ENCODE measurements at places on chromosomes 2 and 18.

- no peak for DNase-seq
Measured at GRCh38 chr18:65995206-65995605, 244.4 kb downstream of the CDH7 start.

GRCh38 chr18:11118051-11118766 lies 31.2 kb downstream of the PIEZO2 start:
- no peak for DNase-seq

GRCh38 chr2:23456396-23456795 lies 71.4 kb downstream of the KLHL29 start:
- no peak for DNase-seq

- no peak for DNase-seq
Measured at GRCh38 chr2:128564131-128564530, 245.5 kb upstream of the HS6ST1 start.

DNA sequence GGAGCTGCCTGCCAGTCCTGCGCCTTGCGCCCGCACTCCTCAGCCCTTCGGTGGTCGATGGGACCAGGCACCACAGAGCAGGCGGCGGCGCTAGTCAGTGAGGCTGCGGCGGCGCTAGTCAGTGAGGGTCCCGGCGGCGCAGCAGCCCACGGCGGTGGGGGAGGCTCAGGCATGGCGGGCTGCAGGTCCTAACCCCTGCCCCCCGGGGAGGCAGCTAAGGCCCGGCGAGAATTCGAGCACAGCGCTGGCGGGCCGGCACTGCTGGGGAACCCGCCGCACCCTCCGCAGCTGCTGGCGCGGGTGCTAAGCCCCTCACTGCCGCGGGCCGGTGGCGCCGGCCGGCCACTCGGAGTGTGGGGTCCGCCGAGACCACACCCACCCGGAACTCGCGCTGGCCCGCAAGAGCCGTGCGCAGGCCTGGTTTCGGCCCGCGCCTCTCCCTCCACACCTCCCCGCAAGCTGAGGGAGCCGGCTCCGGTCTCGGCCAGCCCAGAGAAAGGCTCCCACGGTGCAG lies 867.4 kb downstream of the DSC3 start:
- DNase-seq: no peak

DNA sequence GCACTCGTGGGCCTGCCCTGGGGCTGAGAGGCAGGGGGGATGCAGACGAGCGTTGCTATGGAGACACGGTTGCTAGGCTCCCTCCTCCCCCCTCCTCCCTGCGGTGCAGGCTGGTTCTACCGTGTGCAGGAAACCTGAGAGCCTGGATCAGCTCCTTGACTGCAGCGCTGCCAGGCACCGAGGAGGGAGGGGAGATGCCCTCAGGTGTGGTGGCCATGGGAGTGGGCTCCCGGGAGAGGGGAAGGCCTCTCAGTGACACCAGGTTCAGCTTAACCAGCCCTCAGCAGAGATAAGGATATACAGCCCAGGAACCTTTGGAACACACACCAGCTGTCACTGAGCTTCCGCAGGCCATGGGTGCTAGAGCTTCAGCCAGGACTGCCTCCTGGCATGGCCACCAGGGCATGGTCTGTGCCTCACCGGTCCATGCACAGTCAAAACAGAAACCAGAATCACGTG lies 124.4 kb upstream of the PXDN start:
- DNase-seq: no peak

GRCh38 chr2:240369801-240370585 lies 65.5 kb upstream of the GPC1 start:
- no peak for DNase-seq
